ENCODE measurements at places on chromosomes 16 and 17.

- DNase-seq, result no peak
These were observed 60.2 kb downstream of the TEX2 start for GRCh38 chr17:64202683-64203344.

DNA sequence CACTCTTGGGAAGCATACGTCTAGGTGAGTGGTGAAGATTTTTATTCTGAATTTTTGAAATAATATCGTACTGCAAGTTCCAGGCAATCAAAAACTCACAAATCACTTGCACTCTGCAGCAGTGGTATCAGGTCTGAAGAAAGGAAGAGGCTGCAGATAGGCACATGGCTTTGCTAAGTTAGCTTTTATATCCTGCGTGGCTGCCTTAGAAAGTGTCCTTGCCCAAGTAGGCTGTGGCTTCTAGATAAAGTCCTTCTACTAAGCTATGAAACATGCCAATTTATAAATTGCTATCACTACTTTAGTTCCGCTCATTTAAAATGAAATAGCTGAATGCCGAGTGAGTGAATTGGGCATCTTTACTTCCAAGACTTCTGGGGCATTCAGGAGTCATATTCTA, 17.9 kb downstream of the WWOX start:
- DNase-seq, result no peak

- DNase-seq, result no peak
These were observed 218.1 kb downstream of the XYLT1 start for GRCh38 chr16:17252701-17253100.

DNA sequence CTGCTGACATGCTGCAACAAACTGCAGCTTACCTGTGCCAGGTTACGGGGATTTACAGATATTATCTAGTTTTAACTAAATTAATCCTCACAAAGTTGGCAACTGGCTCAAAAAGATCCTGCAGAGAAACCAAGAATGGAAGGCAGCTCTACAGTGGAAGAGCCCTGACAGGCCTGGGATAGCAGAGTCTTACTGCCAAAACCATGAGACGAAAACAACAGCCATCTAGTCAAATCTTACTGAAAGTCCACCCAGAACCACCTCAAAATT, 8.1 kb downstream of the USP36 start:
- no peak for DNase-seq
